Central memory CD4-positive, alpha-beta T cell (primary cell): ENCODE measurements at places on chromosomes 4 and X.

GRCh38 chr4:80107374-80107773 is 34.3 kb upstream of the ANTXR2 start:
- DNase-seq, result no peak

DNA sequence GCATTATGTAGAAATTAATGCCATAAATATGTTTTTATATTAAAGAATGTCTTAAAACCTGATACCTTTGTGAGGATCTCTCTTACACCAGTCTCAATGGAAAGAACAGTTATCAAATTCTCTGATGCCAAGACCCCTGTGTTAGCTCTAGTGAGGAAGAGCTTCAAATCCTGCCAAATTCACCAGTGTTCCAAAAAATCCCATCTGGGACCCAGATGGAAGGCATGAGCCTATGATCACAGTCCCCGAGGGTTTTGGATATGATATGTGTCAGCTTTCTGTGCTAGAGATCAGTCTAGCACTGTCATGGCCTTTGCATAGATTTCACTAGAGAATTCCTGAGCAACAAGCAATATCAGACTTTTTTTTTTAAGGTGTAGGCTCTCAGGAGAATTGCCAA is 412.1 kb downstream of the UBE2NL start:
- DNase-seq, result no peak

DNA sequence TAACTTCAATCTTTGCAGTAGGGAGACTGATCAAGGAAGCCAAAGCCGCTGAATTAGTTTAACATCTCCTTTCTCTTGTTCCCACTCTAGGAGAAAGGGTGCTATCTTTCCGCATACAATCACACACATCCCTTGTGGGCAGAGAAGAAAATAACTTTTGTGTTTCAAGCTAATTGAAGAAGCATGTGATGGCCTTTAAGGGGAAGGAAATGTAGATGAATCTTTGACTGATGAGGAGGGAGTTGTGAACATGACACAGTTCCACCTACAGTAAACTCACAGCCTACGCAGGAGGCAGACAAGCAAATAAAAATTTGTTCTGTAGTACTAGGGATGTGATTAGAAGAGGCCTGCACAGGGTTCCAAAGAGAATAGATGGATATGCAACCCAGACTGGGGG is 14.7 kb upstream of the SPATA4 start:
- DNase-seq, result no peak

- no peak for DNase-seq
Observed at GRCh38 chr4:115944146-115944905, 830.9 kb upstream of the NDST4 start.

- no peak for DNase-seq
Observed at GRCh38 chrX:1411326-1411725, 19.4 kb upstream of the SLC25A6 start.

- DNase-seq, result no peak
Observed at GRCh38 chrX:132732236-132732635, 226.2 kb downstream of the HS6ST2 start.

GRCh38 chrX:644304-645281 is 14.0 kb downstream of the SHOX start:
- DNase-seq, result no peak

DNA sequence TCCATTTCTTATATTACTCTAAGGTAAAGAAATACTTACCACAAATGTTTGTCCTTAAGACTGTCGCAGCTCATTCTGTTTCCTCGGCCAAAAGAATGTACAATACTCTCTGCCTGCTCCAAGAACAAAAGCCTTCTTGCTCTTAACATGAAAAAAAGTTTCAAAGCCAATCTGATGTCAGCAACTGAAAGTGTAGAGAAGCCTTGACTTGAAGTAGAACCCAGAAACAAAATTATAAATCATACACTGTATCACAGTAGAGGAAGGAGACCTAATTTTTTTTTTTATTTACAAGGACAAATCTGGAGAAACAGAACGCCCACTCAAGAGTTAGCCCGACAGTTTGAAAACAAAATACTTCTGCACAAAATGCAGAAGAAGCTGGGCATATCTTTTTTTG is at the start of gene MCF2:
MCF2 (minus strand) TSS at position 101 of the 400 bp plus-strand sequence. CDS start 56,423 bp downstream, outside the sequence.
- no peak for DNase-seq

GRCh38 chr4:23582671-23583070 is 307.2 kb downstream of the PPARGC1A start:
- DNase-seq, result no peak

GRCh38 chr4:102139932-102140331 is 205.3 kb downstream of the SLC39A8 start:
- DNase-seq, result no peak

DNA sequence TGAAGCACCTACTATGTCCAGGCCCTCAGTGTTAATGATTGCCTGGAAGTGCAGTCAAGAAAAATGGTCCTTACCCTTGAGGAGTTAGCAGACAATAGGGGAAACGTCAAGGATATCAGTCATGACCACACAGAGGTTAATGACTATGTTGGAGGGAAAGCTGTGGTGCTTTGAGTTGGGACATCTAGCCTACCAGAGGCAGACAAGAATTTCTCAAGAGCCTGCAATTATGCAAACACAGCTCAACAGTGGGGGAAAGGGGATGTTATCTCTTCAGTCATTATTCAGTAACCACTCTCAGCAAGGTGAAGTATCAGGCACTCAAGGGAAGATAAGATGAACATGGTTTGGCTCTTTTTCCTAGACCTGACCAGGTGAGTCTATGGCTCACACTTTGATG is 7.0 kb upstream of the FGFBP1 start:
- DNase-seq, result no peak

- DNase-seq, result no peak
Observed at GRCh38 chrX:1385253-1386223, 6.4 kb downstream of the SLC25A6 start.

DNA sequence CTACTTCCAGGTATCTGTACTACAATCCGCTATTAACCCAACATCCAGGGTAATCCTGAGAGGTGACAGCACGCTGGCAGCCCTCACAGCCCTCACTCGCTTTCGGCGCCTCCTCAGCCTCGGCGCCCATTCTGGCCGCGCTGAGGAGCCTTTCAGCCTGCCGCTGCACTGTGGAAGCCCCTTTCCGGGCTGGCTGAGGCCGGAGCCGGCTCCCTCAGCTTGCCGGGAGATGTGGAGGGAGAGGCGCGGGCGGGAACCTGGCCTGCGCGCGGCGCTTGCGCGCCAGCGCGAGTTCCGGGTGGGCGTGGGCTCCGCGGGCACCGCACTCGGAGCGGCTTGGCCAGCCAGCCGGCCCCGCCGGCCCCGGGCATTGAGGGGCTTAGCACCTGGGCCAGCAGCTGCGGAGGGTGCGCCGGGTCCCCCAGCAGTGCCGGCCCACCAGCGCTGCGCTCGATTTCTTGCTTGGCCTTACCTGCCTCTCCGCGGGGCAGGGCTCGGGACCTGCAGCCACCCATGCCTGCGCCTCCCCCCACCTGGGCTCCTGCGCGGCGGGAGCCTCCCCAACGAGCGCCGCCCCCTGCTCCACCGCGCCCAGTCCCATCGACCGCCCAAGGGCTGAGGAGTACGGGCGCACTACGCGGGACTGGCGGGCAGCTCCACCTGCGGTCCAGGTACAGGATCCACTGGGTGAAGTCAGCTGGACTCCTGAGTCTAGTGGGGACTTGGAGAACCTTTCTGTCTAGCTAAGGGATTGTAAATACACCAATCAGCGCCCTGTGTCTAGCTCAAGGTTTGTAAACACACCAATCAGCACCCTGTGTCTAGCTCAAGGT is 87.3 kb downstream of the PRSS12 start:
- no peak for DNase-seq

DNA sequence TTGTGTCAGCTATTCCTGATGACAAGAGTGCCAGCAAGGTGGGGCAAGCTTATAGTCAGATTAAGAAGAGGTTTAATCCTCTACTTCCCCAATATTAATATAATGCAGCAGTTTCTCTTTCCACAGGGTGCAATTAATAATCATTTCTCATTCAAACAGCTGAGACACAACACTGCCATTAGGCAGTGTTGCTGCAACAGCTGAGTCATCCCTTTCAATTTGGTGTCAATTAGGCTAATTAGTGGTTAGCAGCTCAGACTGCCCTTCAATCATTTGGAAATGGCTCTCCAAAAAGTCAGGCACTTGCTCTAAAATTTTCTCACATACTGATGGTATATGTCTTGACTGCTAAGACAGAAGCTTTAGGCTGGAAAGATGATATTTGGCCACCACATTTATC is 265.7 kb upstream of the FAM241A start:
- no peak for DNase-seq

GRCh38 chr4:89365776-89366175 is 58.2 kb upstream of the GPRIN3 start:
- no peak for DNase-seq

DNA sequence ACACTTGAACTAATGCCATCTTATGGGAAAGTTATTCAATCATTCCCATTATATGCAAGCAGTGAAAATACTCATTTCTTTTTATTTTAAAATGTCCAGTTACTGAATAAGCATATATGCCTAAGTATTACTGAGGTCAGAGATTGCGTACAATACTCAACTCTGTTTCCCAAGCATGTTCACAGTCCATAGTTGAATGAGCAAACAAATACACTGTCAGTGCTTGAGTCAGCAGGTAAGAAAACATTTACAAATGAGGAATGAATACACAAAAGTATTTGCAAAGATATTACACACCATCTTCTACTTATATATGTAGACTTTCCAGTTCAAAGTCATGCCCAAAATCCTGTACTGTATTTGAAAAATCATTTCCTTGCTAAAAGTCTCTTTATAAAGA is 74.1 kb downstream of the TSPAN5 start:
- no peak for DNase-seq

GRCh38 chr4:163332526-163333406 is at the start of gene NPY1R:
NPY1R (minus strand) TSS chr4:163332596; CDS start chr4:163326554, 6,042 bp downstream.
- no peak for DNase-seq

GRCh38 chr4:36269101-36269500 is 12.3 kb upstream of the DTHD1 start:
- peak; percentile 68 for DNase-seq

GRCh38 chr4:5785806-5786680 is 75.0 kb downstream of the EVC start:
- no peak for DNase-seq

DNA sequence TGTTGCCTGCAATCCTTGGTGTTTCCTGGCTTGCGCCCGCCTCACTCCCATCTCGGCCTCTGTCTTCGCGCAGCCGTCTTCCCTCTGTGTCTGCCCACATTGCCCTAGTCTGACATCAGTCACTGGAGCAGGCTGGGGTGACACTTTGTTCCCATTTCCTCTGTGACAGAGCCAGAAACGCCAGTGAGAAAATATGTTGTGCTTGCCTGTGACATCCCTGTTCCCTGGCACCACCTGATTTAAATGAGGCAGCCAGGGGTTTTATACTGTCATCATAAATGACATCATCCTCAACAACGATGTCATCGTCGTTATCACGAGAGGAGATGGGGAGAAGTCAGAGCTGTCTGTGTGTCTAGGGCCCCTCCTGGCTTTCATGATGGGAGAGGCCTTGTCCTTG is 29.1 kb downstream of the ZNF185 start:
- DNase-seq, result no peak

GRCh38 chrX:80486299-80486698 is 66.1 kb downstream of the TENT5D start:
- no peak for DNase-seq

DNA sequence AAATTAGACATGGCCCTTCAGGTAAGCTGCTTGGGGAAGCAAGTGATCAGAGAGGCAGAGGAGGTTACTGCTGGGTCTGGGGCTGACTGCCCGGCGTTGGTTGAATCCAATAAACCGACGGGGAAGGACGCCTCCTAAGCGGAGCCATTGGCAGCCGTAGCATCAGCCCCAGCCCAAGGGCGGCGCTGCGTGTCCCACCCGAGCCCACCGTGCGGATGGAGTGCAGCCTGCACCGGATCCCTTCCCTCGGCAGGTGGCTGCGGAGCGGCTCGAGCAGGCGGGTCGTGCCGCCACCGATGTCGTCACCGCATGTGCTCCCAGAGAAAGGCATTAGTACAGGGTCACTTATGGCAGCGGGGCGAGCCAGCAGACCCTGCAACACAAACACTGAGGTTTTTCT is 82.1 kb downstream of the ALPK1 start:
- DNase-seq, result no peak

DNA sequence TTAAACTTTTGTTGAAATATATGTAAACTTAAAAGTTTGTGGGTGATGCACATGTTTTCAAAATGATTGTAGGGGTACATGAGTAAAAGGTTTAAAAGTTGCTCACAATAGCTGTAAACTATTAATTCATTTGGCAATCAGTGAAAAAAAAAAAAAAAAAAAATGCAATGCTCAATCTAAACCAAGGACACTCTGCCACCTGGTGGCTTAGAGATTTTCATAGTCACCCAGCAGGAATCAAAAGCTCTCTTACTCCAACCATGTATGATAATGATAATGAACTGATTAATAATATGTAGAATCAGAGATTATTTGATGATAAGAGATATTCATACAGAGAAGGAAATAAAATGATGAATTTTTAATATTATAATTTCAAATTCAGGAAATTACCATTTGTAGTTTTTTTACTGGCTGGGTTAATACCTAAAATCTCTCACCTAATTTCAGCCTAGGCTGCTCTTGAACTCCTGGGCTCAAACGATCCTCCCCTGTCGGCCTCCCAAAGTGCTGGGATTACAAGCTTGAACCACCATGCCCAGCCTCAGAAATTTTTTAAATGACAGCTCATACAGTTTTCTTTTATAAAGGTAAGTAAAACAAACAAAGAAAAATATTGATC is 46.9 kb upstream of the SLC25A4 start:
- peak; percentile 5 for DNase-seq

- DNase-seq, result no peak
Observed at GRCh38 chr4:76307660-76308014, 1.1 kb downstream of the STBD1 start.

GRCh38 chr4:40453912-40454311 is 118.8 kb downstream of the CHRNA9 start:
- no peak for DNase-seq

DNA sequence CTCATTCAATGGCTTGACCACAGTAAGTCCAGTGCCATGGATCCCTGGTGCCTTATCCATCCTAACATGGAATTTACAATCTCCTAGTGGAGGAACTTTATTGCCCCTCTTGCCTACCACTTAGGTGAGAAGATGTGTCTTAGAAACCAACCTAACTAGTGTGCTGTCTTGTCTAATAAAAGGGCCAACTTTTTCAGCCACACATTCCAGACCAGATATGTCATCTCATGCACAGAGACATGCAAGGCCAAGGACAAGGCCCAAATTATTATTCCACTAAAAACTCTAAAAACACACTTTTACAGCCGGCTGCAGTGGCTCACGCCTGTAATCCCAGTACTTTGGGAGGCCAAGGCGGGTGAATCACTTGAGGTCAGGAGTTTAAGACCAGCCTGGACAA is 10.6 kb upstream of the PRDX4 start:
- DNase-seq, result no peak

- no peak for DNase-seq
Observed at GRCh38 chr4:43331226-43332051, 438.9 kb downstream of the GRXCR1 start.

DNA sequence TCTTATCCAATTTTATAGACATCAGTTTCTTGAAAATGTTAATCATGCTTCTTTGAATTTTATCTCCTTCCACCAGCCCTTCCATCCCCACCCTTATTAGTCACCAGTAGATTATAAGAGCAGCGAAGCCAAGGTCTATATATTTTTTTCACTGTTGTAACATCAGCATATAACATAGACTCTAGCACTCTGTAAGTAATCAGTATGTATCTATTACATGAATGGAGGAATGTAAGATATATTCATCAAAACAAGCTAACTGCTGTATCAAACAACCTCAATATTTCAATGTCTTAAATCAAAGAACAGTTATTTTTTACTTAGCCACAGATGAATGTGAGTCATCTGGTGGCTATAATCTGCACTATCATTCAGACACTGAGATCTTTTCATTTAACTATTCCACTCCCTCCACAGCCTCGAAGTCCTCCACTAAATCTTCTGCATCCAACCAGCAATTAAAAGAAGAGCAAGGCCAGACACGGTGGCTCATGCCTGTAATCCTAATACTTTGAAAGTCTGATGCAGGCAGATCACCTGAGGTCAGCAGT is 178.9 kb downstream of the CENPC start:
- DNase-seq, result no peak
